ENCODE measurements at places on chromosomes 16 and 17. TPM values are rescaled to one million over a fixed set of nuclear protein-coding genes. Genes with fewer than 3 reads are reported as not detected.

The HOXB7 gene
- total RNA-seq, result 0.66 TPM

The ABCC12 gene
- not detected for total RNA-seq

The SEZ6L2 gene
- 0.07 TPM for total RNA-seq

The TMEM114 gene
- not detected for total RNA-seq

The ACSM2A gene
- total RNA-seq, result not detected

The ELMO3 gene
- 8.0 TPM for total RNA-seq

The TAC4 gene
- total RNA-seq, result not detected

The HCRT gene
- 0.39 TPM for total RNA-seq

Measured in T-helper 1 cell treated with Interleukin-12 subunit alpha and Interleukin-12 subunit beta and Interleukin-4 antibody, amounts not matched to agents 30 ng/mL and 1 ng/mL, for 36 hours (primary cell).